AG09319 (cell line): ENCODE measurements at places on chromosomes 5 and 9.
A peak's percentile ranks its signal among the peaks of the same experiment; 100 is the strongest.

DNA sequence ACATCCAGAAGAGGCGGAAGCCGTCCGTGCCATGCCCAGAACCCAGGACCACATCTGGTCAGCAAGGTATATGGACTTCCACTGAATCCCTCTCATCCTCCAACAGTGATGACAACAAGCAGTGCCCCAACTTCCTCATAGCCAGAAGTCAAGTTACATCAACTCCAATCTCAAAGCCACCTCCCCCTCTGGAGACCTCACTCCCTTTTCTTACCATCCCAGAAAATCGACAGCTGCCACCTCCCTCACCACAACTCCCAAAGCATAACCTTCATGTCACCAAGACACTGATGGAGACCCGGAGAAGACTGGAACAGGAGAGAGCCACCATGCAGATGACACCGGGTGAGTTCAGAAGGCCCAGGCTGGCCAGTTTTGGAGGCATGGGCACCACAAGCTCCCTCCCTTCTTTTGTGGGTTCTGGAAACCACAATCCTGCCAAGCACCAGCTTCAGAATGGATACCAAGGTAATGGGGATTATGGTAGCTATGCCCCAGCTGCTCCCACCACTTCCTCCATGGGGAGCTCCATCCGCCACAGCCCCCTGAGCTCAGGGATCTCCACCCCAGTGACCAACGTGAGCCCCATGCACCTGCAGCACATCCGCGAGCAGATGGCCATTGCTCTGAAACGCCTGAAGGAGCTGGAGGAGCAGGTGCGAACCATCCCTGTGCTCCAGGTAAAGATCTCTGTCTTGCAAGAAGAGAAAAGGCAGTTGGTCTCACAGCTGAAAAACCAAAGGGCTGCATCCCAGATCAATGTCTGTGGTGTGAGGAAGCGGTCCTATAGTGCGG is 130.3 kb upstream of the DMRT1 start:
- DNase-seq, result no peak

DNA sequence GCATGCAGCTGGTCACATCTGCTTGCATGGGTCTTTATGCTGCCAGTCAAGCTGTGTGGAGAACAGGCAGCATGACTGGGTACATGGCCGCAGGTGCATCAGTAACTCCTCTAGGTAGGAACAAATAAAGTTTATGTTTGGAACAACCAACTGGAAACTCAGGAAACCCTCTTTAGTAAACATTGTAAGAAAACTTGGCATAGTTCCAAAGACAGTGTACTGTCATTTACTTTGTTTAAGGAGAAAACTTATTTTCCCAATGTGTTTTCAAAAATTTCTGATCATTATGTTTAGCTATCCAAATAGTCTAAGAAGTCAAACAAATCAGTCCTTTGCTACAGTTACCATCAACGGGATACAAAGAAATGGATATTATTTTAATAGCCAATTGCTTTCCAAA is 386.0 kb downstream of the CHSY3 start:
- no peak for DNase-seq

GRCh38 chr5:133935667-133935940 is 32.8 kb downstream of the C5orf15 start:
- DNase-seq, result no peak

- DNase-seq, result no peak
Observed at GRCh38 chr5:179120421-179120861, 60.3 kb downstream of the ZNF354C start.

DNA sequence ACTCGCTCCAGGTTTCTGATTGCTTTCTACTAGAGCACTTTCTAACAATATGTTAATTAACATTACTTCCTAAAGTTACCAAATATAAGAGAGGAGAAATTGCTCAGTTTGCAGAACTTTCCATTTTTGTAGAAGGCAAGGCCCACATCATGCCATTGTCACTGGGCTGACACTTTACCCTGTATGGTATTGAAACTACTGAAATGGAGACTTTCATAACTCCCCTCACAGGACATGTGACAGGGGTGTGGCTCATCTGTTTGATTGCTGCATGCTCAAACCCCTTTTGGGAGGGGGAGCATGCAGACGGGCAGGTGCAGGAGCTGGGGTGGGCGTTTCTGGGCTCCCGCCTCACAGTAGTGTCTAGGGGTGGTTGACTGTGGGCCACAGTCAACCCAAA is 206.3 kb upstream of the GHR start:
- no peak for DNase-seq

DNA sequence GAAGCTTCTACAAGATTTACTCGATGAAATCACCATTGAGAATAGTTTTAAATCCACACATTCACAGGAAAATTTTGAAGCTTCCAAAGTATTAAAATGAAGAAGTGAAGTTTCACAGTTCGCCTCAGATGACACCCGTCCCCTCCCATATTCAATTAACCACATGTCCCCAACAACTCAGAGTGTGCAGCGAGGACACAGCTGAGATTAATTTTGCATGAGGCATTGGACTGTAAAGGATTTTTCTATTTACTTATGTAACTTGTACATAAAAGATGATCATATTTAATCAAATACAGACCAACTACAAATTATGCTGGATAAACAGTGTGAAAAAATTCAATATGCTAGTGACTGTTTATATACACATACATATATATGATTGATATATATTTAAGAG is 84.7 kb upstream of the OLFM1 start:
- no peak for DNase-seq

DNA sequence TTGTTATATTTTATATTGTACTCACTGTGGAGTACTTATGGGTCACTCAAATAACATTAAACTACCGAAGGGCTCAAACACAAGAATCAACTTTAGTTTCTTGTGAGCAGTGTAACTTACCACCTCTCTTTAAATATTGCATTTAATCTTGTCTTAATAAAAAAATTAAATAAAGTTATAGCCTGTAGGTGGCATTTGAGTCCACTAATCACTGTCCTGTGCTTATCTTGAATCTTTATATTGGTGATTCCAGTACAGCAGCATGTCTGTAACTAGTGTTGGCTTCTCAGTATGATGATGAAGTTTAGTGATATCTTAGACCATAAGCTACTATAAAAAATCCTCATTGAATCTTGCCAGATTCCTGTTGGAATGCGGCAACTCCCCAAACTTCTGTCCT is 313.8 kb downstream of the FAM170A start:
- peak; percentile 0 for DNase-seq

DNA sequence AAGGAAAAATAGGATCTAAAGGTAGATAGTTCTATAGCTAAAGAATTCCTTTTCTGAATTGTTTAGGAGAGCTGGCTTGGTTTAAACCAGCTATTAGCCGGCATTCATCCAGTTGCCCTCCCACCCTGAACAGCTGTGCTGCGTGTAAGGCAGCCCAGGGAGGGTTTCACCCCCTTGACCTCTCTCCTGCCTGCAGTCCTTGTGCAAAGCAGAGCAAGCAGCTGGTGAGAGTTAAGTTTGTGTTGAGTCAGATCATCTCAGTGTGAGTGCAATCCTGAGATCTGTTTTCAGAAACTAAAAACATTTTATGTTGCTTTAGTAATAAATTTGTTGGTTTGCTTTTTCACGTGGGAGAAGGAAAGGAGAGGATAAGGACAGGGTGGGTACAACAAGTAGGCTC is 13.0 kb downstream of the SLC25A25 start:
- peak; percentile 90 for DNase-seq

DNA sequence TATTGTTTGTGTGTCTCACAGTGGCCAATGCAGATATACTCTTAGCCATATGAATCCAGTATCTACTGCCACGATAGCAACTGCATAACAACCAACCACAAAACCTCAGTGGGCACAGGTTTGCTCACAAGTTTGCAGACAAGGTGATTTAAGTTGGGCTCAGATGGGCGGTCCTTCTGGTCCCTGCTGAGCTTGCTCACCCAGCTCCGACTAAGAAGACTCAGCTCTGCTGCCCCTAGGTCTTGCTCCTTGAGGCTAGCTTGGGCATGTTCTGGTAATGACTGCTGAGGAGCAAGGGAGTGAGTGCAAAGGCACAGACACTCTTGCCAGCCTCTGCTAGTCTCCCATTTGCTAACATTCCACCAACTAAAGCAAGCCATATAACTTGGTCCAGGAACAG is 52.6 kb downstream of the MTX3 start:
- no peak for DNase-seq
